Effector memory CD8-positive, alpha-beta T cell (primary cell): ENCODE measurements at places on chromosomes 5 and 9.

- DNase-seq: no peak
Observed at GRCh38 chr9:124020520-124021384, 9.2 kb downstream of the LHX2 start.

GRCh38 chr9:78030296-78030552 lies 1.4 kb downstream of the GNAQ start:
- peak; percentile 2 for DNase-seq

DNA sequence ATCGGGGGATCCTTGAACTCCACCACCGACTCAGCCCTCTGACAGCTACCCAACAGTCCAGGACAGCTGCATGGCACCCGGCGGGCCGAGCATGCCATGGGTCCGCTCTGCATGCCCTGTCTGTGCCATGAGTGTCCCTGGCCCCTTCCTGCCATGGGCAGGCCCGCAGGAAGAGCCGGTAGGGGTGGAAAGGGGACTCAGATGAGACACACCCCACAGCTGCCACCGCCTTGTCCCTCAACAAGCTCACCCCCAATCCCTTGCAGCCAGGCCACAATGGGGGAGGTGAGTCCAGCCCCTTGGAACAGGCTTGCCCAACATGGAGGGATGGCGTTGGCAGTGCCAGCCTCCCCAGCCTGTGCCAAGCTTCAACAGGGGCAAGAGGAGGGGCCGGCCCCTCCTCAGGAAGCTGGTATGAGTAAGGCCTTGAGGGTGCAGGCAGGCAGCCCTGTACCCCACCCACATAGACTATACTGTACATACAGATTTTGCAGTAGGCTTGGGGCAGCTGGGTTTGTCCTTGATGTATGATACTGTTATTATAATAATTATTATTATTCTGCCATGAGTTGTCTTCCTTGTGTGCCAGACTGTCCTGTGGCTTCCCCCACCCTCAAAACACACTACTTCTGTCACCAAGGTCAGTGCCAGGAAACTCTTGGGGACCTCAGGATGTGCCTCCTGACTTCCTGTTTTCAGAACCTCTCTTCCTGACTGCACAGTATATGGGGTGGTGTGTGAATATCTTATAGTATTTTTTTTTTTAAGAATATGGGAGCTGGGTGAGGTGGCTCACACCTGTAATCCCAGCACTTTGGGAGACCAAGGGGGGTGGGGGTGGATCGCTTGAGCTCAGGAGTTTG lies 12.0 kb upstream of the SLC34A1 start:
- no peak for DNase-seq

DNA sequence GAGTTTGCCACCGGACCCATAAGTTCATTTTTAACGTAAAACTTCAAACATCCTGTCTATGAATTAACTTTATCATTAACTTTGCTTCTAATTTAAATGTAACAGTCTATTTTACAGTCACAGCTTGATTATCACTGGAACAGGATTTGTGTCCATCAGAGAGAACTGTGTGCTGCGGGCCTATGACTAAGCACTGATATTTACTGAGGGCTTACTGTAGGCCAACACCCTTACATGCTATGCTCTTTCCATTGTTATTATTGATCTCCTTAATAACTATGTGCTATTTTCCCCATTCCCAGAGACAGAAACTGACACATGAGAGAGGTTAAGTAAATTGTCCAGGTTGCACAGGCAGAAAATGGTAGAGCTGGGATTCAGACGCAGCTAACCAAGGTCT lies 24.0 kb upstream of the GPR151 start:
- no peak for DNase-seq

DNA sequence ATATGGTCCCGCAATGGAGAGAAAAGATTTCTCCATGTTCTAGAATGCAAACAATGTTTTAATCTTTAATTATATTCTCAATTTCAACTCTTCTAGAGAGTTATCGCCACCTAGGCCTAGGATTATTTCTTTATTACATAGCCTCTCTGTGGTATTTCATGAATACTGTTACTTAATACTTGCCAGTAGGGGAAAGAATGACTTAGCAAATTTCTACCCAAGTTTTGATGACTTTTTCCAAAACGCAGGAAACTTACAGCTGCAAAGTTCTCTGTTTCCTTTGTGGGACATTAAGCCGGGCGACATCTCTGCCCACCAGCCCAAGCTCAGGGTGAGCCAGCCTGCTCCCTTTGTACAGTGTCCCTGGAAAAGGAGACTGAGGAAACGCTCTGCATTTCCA lies 73.8 kb downstream of the MED27 start:
- no peak for DNase-seq

- DNase-seq: peak; percentile 47
Observed at GRCh38 chr9:125558453-125559092, 148.4 kb downstream of the MAPKAP1 start.

DNA sequence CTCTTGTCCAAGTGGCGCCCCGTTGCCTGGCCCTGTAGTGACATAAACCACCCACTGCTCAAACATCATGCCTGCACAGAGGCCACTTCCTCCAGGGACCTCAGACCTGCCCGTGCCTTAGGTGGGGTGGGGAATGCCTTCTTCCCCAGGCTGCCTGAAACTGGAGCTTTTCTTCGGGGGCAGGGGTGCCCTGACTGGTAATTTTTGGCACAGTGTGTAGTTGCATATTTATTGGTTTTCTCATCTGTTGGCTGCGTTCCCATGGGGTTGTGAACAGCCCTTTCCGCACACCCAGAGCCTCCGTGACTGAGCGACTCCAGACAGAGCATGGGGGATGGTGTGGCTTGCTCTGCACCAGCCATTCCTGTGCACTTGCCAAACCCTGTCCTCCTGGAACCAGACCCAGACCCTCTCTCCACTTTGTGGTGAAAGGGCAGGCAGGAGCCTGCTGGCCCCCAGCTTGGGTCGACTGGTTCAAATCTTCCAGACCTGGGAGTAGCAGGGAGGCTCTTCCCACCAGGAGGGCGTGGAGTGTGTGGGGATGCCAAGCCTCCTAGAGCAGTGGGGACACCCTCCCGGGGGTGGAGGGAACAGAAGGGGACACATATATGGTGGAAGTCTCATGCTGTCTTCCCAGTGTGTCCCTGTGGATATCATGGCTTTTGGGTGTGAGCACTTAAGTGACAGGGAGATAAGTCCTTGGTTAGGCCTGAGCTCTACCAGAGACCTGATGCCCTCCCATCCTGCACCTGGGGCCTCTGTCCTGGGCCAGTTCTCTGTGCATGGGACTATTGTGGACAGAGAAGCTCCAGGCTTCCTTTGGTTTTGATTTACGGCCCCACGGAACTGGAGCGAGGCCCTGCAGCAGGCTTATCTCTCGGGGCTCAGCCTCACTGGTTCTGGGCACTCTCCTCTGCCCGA lies 39.6 kb downstream of the WNK2 start:
- no peak for DNase-seq

GRCh38 chr5:139863855-139864558 lies 68.4 kb downstream of the PSD2 start:
- peak; percentile 46 for DNase-seq

- no peak for DNase-seq
Observed at GRCh38 chr5:157024208-157024959, 34.5 kb downstream of the HAVCR1 start.

DNA sequence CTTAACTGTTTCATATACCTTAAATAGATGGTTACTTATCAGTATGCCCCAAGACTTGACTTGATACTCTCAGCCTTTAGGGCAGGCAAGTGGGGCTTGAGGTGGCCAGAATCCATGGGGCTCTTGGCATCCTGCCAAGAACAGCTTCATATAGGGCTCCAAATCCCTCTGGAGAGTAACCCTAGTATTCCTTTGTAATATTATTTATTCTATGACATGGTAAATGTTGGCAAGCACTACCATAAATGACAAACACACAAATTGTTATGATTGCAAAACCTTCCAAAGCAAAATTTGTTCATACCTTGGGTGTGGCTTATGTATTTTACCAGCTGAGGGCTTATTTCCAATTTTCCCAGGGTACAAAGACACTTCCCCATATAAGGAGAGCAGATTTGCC lies 257.4 kb upstream of the TRPC7 start:
- DNase-seq: no peak

DNA sequence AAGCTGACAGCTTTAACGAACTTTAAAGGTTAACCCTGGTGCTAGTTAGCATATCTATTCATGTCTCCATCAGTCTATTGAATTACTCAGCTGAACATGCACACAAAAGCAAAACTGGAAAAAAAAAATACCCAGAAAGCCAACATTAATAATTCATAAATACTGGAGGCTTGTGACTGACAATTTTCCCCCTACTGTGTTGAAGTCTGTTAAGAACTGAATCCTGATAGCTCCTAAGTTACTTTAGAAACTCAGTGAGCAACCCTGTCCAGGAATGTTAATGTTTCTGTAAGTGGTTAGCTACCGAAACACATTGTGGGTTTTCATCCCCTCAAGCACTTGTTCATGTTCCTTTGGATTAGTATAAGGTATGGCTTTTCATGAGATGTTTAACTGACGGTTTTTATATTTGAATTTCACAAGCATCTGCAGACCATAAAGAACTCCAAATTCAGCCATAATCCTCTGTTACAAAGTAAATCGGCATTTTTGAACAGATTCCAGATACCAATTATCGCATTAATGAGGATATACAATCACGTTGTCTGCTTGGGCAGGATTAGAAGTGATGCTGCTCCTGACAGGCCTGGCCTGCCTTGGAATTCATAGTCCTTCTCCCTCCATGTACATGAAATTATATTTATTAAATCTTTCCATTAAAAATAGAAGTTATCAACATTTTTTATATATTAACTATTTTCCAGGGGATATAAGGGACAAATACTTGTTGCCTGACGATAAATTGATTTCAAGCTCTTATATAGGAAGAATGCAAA lies 331.2 kb downstream of the TLE4 start:
- DNase-seq: no peak

- DNase-seq: no peak
Observed at GRCh38 chr5:172530878-172531703, 76.8 kb upstream of the SH3PXD2B start.

GRCh38 chr5:122264610-122265009 lies 47.4 kb upstream of the SNCAIP start:
- DNase-seq: no peak

DNA sequence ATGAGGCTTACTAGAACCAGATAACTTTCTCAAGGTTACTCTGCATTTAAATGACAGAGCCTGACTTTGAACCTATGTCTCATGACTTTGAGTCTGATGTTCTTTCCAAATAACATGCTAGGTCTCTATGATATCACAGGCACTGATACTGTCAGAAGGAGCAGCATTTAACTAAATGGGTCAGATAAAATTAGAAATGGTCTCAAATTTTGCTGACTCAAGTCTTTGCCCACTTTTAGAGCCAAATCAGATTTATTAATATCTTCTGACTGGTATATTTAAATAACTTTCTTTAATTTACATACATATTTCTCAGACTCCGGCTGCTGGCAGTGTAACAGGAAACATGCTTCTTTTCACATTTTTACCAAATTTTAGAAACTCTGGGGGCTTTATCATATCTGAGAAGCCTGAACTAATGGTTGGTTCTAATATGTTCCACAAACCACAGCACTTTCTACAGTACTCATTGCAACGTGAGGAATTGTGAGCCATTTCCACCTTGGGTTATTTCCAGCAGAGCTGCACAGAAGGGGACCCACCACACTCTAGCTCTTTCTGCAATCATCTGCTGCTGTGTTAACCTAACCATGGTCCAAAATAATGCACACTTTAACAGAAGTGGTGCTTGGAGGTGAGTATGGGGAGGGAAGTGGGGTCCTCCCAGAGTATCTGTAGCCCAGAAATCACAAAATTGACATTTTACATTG lies 79.2 kb downstream of the KCTD16 start:
- DNase-seq: no peak
